ENCODE measurements at places on chromosomes 7 and 10.
A peak's percentile ranks its signal among the peaks of the same experiment; 100 is the strongest.

DNA sequence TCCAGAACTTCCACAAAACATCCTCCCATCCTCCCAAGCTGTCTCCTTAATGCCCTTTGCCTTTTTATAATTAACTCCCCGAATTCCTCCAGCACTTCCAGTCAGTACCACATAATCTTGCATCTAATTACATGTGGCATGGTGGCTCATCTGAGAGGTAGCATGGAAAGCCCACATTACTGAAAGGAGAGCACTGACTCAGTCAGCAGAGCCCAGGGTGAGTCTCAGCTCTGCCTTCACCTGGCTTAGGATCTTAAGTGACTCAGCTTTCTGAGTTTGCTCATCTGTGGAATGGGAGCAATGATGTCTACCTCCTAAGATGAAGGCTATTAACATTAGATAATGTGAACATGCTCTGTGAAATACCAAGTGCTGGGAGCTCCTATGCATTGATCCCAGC is 433.9 kb downstream of the SORCS3 start:
- no peak for DNase-seq

GRCh38 chr7:136617176-136617575 is 251.3 kb upstream of the CHRM2 start:
- no peak for DNase-seq

DNA sequence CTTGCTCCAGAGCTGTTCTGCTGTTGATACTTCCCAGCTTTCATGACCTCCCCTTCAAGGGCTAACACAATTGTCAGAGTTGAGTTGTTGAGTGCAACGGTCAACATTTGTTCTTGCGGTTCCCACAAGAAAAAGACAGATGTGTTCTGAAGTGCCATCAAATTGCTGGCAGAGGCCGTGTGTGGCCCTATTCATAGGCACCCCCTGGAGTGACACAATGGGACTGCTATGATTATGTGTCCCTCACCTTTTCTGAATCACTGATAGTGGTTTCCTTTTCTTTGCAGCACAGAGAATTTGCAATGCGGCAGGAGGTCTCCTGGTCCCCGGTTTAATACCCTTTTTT is 5.8 kb upstream of the IGFBP1 start:
- DNase-seq, result no peak

DNA sequence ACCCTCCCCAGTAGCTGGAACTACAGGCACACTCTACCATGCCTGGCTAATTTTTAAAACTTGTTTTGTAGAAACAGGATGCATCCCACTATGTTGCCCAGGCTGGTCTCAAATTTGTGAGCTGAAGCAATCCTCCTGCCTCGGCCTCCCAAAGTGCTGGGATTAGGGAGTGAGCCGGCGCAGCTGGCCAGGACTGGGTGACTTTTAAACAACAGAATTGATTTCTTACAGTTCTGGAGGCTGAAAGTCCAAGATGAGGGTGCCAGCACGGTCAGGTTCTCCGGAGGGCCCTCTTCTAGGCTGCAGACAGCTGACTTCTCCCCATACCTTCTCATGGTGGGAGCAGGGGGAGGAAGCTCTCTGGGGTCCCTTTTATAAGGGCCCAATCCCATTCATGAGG is 75.2 kb upstream of the CHST15 start:
- DNase-seq, result no peak

DNA sequence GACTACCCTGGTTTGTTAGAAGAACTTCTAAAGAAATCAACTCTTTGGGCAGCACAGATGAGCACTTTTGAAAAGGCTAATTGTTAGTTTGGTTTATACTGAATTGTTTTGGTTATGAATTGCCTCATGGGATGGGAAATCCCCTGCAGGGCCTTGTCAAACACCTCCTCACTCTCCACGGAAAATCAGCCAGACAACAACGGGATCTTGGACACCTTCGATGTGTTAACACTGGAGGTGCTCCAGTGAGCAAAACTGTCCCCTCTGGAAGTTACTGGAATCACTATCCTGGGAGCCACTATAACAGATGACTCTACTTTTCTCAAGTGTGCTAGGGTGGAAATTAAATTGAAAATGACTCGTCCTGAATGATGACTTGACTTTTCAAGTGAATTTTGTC is 38.7 kb downstream of the CDK6 start:
- peak; percentile 58 for DNase-seq

DNA sequence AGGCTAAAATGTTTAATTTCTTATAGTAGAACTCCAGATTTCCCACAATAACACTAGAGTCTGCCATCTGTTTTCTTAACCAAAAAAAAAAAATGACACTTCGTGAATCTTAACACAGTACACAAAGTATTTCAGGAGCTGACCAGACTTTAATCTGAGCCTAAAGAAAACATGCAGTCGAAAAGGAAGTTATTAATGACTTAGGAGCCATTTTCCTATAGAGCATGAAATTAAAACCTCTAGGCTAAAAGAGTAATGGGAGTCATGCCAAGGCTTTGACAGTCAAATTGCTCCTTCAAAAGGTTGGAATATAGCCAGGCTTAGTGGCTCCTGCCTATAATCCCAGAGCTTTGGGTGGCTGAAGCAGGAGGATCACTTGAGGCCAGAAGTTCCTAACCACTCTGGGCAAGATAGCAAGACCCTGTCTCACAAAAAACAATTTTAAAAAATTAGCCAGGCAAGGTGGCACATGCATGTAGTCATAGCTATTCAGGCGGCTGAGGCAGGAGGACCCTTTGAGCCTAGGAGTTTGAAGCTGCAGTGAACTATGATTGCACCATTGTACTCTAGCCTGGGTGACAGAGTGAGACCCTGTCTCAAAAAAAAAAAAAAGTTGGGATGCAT is 13.6 kb downstream of the MICU1 start:
- peak; percentile 36 for DNase-seq

All from cardiac fibroblast (primary cell).